Right kidney (tissue), 9 donors: ENCODE measurements at places on chromosomes 16 and 17.
A peak's percentile ranks its signal among the peaks of the same experiment; 100 is the strongest.

GRCh38 chr17:61524319-61524718, 66.7 kb downstream of the NACA2 start:
- no peak for DNase-seq

DNA sequence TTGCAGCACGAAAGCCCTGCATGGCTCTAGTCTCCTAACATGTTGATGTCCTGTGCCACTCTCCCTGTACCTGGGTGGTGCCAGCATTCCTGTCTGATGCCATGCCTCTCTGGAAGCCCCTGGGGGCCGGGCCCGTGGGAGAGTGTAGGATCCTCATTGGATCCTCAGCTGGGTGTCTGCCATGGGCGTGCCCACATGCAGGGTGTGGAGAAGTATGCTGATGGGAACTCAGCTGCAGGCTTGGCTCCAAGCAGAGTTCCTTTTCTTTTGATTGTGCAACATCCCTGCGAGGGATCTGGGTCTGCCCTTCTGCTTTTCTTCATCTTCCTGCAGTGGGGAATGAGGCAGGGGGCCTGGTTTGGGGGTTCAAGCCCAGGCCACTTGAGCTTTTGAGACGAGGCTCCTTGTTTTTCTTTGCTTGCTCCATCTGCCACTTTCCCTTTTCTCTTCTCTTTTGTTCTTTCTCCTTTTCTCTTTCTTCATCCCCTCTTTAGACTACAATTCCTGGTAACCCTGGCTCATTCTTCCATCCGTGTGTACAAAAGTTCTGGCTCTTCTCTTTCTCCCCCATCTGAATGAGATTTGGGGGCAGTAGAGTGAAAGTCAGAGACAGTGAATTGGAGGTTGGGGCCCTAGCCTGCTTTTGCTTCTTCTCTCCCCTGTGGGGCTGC, 32.9 kb downstream of the KSR1 start:
- DNase-seq: no peak

DNA sequence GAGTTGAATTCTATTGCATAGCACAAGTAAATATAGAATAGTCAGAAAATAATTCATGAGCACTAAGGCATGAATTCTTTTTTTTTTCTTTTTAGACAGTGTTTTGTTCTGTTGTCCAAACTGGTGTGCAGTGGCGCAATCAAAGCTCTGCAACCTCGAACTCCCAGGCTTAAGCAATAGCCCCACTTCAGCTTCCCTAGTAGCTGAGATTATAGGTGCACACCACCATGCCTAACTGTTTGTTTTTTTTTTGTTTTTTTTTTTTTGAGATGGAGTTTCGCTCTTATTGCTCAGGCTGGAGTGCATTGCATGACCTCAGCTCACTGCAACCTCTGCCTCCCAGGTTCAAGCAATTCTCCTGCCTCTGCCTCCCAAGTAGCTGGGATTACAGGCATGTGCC, 16.6 kb downstream of the TUBD1 start:
- DNase-seq: no peak

DNA sequence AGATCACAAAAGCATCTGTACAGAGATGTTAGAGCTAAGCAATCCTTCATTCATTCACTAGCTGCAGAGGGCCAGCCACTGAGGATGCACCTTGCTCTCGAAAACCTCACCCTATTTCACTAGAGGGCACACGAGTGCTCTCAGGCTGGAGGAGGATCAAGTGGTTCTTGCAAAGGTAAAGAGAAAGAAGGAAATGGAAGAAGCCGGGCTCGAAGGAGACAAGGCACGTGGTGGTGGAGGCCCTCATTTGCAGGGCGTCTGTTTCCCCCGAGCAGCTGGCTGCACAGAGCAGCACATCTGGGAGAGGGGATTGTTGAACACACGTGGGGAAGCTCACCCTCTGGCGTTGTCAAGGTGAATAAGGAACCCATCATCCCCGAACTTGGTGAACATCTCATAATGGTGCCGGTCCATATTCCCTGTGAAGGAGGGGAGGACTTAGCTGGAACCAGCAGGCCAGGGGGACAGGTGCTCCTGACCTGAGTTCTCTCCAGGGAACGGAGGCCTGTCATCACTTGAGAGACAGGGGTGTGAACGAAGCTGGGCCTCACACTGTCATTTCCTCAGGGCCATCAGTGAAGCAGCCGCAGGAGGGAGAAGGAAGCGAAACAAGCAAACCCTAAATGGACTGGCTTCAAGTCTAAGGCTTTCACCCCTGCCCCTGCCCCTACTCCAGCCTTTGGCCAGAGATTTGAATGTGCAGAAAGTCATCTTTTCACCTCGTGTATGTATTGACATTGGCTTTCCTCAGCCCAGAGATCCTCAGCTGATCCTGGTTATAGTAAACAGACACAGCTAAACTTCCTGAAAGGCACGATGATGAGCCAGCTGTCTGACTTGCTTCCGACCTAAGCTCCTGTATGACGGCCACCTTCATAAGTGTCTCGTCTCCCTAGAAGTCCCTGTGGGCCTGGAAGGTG, 27.6 kb downstream of the PRKAR1A start:
- peak; percentile 28 for DNase-seq

- no peak for DNase-seq
Observed at GRCh38 chr16:28001184-28001583, 62.3 kb downstream of the GSG1L start.

- no peak for DNase-seq
Observed at GRCh38 chr17:80986816-80987475, 4.7 kb upstream of the CHMP6 start.

- DNase-seq: no peak
Observed at GRCh38 chr17:12995896-12996295, 21.9 kb downstream of the ELAC2 start.

GRCh38 chr17:9209781-9210370, 188.6 kb downstream of the NTN1 start:
- DNase-seq: no peak

GRCh38 chr17:9334536-9335446, 240.8 kb downstream of the STX8 start:
- DNase-seq: no peak

DNA sequence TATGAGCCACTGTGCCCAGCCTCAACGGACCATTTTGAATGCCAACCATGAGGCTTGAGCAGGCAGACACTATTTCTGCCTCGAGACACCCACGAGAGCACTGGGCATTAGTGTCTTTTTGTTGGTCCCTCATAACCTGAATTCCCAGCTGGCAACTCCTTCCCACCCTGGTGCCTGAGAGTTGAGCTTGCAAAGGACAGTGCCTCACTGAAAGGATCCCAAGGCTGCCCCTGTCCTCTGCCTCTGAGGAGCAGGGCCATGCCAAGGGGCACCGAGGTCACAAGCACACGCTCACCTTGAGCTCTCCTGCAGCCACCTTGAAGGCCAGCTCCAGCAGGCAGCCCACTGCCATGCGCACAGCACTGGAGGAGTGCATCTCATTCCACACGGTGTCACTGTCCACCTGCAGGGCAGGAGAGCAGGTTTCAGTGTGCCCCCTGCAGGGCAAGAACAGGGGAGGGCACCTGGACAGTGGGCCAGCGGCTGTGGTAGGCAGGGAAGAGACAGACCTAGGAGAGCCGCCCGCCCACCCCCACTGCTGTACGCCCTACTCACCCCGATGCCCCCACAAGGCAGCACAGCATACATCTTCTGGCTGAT, 12.8 kb downstream of the G6PC3 start:
- DNase-seq: no peak

DNA sequence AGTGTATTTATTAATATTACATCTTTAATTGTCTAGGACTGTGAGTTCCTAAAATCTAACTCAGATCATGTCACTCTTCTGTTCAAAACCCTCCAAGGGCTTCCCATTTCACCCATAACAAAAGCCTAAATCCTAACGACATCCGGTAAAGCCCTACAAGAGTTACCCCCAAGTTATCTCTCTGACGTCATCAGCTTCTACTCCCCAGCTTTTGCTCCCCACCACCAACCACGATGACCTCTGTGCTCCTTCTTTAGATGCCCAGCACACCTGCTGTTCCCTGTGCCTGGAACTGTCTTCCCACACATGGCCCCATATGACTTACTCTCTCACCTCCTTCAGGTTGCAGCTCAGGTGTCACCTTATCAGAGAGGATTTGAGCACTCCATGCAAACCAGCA, 6.3 kb upstream of the KDM8 start:
- no peak for DNase-seq

- DNase-seq: no peak
Observed at GRCh38 chr16:65947951-65948350, 418.5 kb upstream of the CDH5 start.

- no peak for DNase-seq
Observed at GRCh38 chr16:11251525-11252481, 4.2 kb downstream of the SOCS1 start.

GRCh38 chr17:45794840-45795239, 10.7 kb downstream of the CRHR1 start:
- DNase-seq: no peak

GRCh38 chr16:49811644-49812334, 44.1 kb downstream of the ZNF423 start:
- no peak for DNase-seq

DNA sequence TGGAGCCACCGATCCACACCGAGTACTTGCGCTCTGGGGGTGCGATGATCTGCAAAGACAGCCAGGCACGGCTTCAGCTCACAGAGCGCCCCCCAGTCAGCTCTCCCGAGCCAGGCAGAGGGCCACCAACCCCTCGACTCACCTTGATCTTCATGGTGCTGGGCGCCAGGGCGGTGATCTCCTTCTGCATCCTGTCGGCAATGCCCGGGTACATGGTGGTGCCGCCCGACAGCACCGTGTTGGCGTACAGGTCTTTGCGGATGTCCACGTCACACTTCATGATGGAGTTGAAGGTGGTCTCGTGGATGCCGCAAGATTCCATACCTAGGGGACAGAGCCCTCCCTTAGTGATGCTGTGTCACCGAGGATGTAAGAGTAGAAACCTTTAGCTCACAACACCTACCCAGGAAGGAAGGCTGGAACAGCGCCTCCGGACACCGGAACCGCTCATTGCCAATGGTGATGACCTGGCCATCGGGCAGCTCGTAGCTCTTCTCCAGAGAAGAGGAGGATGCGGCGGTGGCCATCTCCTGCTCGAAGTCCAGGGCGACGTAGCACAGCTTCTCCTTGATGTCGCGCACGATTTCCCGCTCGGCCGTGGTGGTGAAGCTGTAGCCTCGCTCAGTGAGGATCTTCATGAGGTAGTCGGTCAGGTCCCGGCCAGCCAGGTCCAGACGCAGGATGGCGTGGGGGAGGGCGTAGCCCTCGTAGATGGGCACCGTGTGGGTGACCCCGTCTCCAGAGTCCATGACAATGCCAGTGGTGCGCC, 1.6 kb downstream of the ACTG1 start:
- peak; percentile 48 for DNase-seq

GRCh38 chr16:75745242-75745641, 19.0 kb upstream of the CPHXL start:
- no peak for DNase-seq

DNA sequence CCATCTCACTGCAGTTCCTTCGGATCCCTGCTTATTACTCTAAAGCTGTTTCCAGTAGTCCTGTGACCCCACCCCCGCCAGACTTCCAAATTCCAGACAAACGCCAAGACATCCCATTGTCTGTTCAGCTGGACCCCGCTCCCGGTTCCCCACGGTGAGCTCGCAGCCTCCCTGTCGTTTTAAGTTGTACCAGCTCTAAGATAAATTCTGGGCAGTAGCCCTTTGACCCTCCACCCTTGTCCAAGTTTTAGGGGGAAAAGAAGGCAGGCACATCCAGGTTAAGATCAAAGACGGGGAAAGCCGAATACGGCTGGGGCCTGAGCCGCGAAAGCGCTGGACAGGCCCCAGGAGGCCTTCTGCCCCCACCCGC, 589 bp downstream of the ARL6IP1 start:
- DNase-seq: no peak

- no peak for DNase-seq
Observed at GRCh38 chr17:75921596-75921995, 16.9 kb upstream of the MRPL38 start.

- DNase-seq: no peak
Observed at GRCh38 chr16:63596716-63597115, 1525.1 kb downstream of the CDH11 start.

- no peak for DNase-seq
Observed at GRCh38 chr17:27414271-27414670, 42.0 kb upstream of the KSR1 start.

GRCh38 chr17:61538480-61538879, 52.5 kb downstream of the NACA2 start:
- DNase-seq: no peak

GRCh38 chr17:54944796-54945195, 23.7 kb downstream of the COX11 start:
- DNase-seq: no peak

DNA sequence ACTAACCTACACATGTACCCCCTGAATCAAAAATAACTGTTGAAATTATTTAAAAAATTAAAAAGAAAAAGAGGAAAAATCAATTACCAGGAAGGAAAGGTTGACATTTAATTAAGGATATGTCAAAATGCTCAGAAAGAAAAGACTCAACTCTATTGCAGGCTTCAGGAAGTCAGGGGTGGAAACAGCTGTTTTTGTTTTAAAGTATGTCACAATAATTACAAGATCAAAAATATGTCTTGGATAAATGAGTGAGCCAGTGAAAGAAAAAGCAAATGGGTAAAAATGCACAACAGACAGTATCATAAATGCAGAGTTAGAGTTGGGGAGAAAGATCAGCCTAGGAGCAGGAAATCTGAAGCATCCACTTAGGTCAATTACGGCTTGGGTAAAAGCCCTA, 146.0 kb downstream of the CDH11 start:
- no peak for DNase-seq

DNA sequence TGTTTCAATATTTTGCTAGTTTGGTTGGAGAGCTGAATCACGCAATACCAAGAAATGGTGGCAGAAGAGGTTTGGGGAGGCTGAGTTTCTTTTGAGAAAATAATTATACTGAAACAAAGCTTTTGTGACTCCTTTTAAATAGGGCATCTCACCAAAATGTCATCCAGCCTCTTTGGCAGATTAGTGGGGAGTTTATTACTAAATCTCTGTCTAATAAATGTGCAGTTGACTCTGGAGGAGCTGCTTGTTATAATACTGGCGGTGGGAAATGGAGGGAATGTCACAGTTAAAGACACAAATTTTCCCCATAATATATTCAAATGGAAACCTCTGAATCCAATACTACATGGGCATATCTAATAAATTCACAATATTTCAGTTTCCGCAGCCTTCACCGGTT, 44.7 kb downstream of the SNX11 start:
- DNase-seq: no peak

DNA sequence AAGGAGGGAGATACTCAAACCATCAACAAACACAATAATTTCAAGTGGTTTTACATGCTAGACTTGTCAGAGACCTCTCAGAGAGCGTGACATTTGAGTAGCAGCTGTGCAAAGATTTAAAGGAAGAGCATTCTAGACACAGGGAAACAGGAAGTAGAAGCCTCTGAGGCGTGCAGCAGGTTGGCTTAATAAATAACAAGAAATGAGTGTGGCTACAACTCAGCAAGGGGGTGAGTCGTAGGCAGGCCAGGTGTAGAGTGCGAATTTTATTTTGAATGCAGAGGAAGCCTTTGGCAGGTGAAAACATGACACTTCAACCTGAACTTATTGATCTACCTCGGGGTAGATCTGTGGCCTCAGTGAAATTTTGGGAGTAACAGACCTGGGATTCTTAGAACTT, 73.2 kb upstream of the MRTFB start:
- no peak for DNase-seq

GRCh38 chr17:59105852-59106462, 723 bp downstream of the TRIM37 start:
- DNase-seq: no peak
